ENCODE measurements at places on chromosomes 3 and 15.

DNA sequence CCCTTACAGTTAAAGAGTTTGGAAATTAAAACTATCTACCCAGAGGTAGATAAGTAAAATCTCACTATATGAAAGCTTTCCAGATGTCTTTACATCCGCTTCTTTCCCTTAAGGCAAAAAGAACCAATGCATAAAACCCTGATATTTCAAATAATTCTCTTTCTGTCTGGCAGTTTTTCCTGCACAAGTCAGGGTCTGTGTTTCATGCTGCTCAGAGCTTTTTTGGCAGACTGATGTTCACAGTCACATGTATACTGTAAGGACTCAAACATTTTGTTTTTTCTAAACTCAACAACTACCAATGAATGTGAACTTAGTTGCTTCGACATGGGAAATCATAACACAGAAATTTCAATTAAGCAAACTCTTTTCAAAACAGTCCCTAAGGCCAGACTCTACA is 988.4 kb downstream of the EPHA3 start:
- no peak for DNase-seq
- H3K27me3 ChIP-seq: no peaks in the 10 kb centered on the region
- H3K4me1 ChIP-seq: no peaks in the 10 kb centered on the region
- H3K27ac ChIP-seq: no peak overlapping the region
- no peaks in the 10 kb centered on the region for H3K36me3 ChIP-seq
- H3K4me3 ChIP-seq: no peak overlapping the region

DNA sequence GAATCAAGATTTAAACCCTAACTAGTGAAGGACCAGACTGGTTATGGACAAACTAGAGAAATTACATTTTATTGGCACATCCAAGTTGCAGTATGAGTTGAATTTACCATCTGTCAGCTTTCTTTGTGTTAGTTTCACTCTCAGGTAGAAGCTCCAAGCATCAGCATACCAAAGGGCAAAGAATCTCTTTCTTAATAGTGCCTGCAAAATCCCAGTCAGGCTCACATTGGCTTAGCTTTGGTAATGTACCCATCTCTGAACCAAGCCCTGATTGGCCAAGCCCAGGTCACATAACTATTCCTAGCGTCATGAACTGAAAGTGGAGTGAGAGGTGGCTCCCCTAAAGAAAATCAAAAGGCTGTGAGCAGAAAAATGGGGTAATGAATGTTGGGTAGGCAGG is 66.9 kb downstream of the CCNL1 start:
- H3K36me3 ChIP-seq: no peaks in the 10 kb centered on the region
- no peak overlapping the region for H3K27ac ChIP-seq
- no peak overlapping the region for H3K4me3 ChIP-seq
- H3K4me1 ChIP-seq: peaks cover 10% of the 10 kb centered on the region
- no peak for DNase-seq
- no peaks in the 10 kb centered on the region for H3K27me3 ChIP-seq

- peak overlapping the region; percentile 91 for H3K4me3 ChIP-seq
- H3K27ac ChIP-seq: peak overlapping the region; percentile 37
- DNase-seq: no peak
- peaks cover 21% of the 10 kb centered on the region for H3K4me1 ChIP-seq
These were observed 1.8 kb downstream of the SMAD3 start for GRCh38 chr15:67066959-67067853.

DNA sequence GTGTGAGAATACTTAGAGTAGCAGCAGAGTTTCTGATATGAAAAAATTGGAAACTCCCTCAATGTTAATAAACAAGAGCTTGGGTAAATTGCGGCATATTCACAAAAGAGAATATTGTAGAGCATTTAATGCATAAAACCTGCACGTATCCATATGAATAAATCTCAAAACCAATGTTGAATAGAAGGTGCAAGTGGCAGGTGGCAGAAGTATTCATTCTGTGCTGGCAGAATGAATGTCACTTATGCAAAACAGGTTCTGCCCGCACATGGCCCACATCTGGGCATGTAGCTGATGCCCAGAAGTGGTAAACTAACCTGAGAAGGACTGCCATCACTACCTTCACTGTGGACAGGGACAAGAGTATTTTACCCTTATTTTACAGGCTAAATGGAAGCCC is 14.1 kb upstream of the PRSS50 start:
- no peak for DNase-seq
- H3K4me3 ChIP-seq: no peak overlapping the region
- H3K27me3 ChIP-seq: peaks cover 6% of the 10 kb centered on the region

GRCh38 chr3:56771376-56771775 is 30.4 kb downstream of the ARHGEF3 start:
- no peak for DNase-seq
- H3K4me1 ChIP-seq: no peaks in the 10 kb centered on the region
- H3K27me3 ChIP-seq: no peaks in the 10 kb centered on the region
- no peak overlapping the region for H3K4me3 ChIP-seq
- no peak overlapping the region for H3K27ac ChIP-seq
- peaks cover 4% of the 10 kb centered on the region for H3K36me3 ChIP-seq

GRCh38 chr3:23162934-23163333 is 40.2 kb upstream of the UBE2E2 start:
- no peaks in the 10 kb centered on the region for H3K27me3 ChIP-seq
- H3K27ac ChIP-seq: no peak overlapping the region
- no peaks in the 10 kb centered on the region for H3K36me3 ChIP-seq
- no peak for DNase-seq
- no peak overlapping the region for H3K4me3 ChIP-seq

GRCh38 chr3:190552969-190553759 is 39.3 kb downstream of the IL1RAP start:
- H3K4me3 ChIP-seq: no peak overlapping the region
- H3K27ac ChIP-seq: no peak overlapping the region
- no peaks in the 10 kb centered on the region for H3K36me3 ChIP-seq
- no peaks in the 10 kb centered on the region for H3K4me1 ChIP-seq
- no peaks in the 10 kb centered on the region for H3K27me3 ChIP-seq
- DNase-seq: no peak

GRCh38 chr3:108645364-108645763 is 55.8 kb downstream of the DZIP3 start:
- no peak overlapping the region for H3K4me3 ChIP-seq
- H3K27me3 ChIP-seq: no peaks in the 10 kb centered on the region
- H3K27ac ChIP-seq: no peak overlapping the region
- H3K4me1 ChIP-seq: no peaks in the 10 kb centered on the region

DNA sequence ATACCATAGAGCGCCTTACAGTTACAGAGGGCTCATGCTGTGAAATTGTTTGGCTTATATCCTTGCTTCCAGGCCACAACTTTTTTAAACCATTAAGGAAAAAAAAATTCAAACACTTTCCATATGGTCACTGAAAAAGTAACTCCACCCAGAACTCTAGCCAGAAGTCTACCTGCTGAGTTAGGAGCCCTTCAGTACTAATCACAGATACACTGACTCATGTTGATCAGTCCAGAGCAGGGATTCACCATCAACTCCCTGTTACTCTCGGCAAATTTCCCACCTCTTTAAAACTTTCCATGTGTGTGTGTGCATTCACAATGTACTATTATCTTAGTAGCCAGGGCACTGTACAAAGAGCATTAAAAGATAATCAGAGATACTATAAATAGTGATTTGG is 372.8 kb downstream of the MAGI1 start:
- H3K4me1 ChIP-seq: peaks cover 1% of the 10 kb centered on the region
- no peaks in the 10 kb centered on the region for H3K36me3 ChIP-seq
- H3K27me3 ChIP-seq: no peaks in the 10 kb centered on the region
- no peak for DNase-seq
- H3K27ac ChIP-seq: no peak overlapping the region

- H3K4me3 ChIP-seq: no peak overlapping the region
- peak; percentile 41 for DNase-seq
- H3K4me1 ChIP-seq: no peaks in the 10 kb centered on the region
These were observed 120.7 kb upstream of the WNT5A start for GRCh38 chr3:55607844-55608243.

DNA sequence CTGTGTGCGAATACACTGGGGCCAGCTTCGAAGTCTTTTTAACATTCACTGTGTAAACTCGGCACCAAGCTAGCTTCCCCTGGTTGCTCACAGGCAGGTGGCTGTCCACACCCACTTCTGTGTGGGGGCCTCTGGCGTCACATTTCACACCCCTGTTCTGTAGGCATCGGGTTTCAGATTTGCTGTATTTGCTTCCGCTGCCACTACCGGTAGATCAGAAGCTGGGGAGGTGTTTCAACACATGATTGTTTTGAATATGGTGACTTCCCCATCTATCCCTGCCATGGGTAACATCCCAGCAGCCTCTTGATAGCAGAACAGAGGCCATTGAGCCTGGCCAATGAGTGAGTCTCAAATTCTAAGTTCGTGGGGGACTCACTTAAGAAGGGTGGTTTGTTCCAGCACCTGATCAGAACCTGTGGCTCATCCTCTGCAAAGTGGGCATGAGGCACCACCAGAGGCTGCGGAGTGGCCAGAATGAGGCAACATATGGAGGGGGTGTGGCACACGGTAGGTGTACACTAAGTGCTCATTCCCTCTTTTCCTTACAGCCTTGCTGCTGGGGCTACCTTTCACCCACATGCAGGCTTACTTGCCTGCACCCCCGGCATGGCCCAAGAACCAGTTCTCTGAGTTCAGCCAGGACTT is 61.5 kb downstream of the IQSEC1 start:
- no peak overlapping the region for H3K4me3 ChIP-seq
- peaks cover 37% of the 10 kb centered on the region for H3K4me1 ChIP-seq
- peaks cover 17% of the 10 kb centered on the region for H3K36me3 ChIP-seq
- peaks cover 40% of the 10 kb centered on the region for H3K27me3 ChIP-seq
- no peak overlapping the region for H3K27ac ChIP-seq

- H3K4me1 ChIP-seq: peaks cover 5% of the 10 kb centered on the region
- no peak overlapping the region for H3K4me3 ChIP-seq
- no peak overlapping the region for H3K27ac ChIP-seq
- H3K27me3 ChIP-seq: peaks cover 34% of the 10 kb centered on the region
- H3K36me3 ChIP-seq: no peaks in the 10 kb centered on the region
These were observed 32.8 kb downstream of the GRIP2 start for GRCh38 chr3:14507305-14507741.

DNA sequence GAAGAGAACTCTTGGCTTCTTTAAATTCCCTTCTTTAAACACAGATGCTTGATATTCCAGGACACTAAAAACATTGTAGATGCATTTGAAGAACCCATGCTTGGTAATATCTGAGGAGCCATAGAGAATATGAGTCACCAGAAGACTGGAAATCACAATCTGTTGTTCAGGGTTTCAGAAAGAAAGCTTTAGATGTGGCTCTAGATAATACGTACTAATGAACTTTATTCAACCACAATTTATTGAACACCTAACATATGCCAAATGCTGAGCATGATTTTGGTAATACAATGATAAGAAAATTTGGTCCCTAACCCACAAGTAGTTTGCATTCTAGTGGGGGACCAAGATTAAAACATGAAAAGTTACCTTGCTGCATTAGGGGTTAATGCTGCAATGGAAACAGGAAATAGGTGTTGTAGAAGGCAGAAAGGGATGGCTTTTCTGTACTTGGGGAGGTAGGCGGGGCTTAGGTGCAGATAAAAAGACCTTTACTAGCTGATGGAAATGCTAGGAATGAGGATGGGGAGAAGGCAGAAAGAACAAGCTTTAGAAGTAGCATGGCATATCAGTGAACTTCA is 11.6 kb upstream of the PLD1 start:
- H3K4me1 ChIP-seq: peaks cover 10% of the 10 kb centered on the region
- no peak overlapping the region for H3K4me3 ChIP-seq
- peak overlapping the region; percentile 78 for H3K27ac ChIP-seq
- no peaks in the 10 kb centered on the region for H3K27me3 ChIP-seq
- no peaks in the 10 kb centered on the region for H3K36me3 ChIP-seq

- no peak overlapping the region for H3K27ac ChIP-seq
- no peak overlapping the region for H3K4me3 ChIP-seq
- DNase-seq: no peak
- no peaks in the 10 kb centered on the region for H3K36me3 ChIP-seq
These were observed 11.1 kb downstream of the ISG20 start for GRCh38 chr15:88649753-88650551.

GRCh38 chr3:54578417-54578816 is 349.4 kb downstream of the LRTM1 start:
- H3K27ac ChIP-seq: no peak overlapping the region
- no peaks in the 10 kb centered on the region for H3K4me1 ChIP-seq
- H3K4me3 ChIP-seq: no peak overlapping the region
- no peak for DNase-seq
- no peaks in the 10 kb centered on the region for H3K27me3 ChIP-seq

GRCh38 chr15:74421302-74422245 is 12.2 kb downstream of the SEMA7A start:
- H3K27ac ChIP-seq: peak overlapping the region; percentile 83
- no peak for DNase-seq
- no peaks in the 10 kb centered on the region for H3K27me3 ChIP-seq
- peaks cover 87% of the 10 kb centered on the region for H3K4me1 ChIP-seq
- H3K36me3 ChIP-seq: peaks cover 30% of the 10 kb centered on the region
- H3K4me3 ChIP-seq: no peak overlapping the region

GRCh38 chr15:97683831-97684230 is 276.7 kb upstream of the ARRDC4 start:
- H3K4me1 ChIP-seq: no peaks in the 10 kb centered on the region
- H3K27me3 ChIP-seq: no peaks in the 10 kb centered on the region
- DNase-seq: no peak
- no peak overlapping the region for H3K4me3 ChIP-seq
- H3K27ac ChIP-seq: no peak overlapping the region

GRCh38 chr3:183260167-183260904 is 7.3 kb downstream of the B3GNT5 start:
- no peaks in the 10 kb centered on the region for H3K36me3 ChIP-seq
- no peak for DNase-seq
- no peak overlapping the region for H3K4me3 ChIP-seq

- H3K27me3 ChIP-seq: peaks cover 11% of the 10 kb centered on the region
- no peak overlapping the region for H3K4me3 ChIP-seq
- DNase-seq: no peak
These were observed 386.5 kb upstream of the CFAP20DC start for GRCh38 chr3:59436164-59436958.

DNA sequence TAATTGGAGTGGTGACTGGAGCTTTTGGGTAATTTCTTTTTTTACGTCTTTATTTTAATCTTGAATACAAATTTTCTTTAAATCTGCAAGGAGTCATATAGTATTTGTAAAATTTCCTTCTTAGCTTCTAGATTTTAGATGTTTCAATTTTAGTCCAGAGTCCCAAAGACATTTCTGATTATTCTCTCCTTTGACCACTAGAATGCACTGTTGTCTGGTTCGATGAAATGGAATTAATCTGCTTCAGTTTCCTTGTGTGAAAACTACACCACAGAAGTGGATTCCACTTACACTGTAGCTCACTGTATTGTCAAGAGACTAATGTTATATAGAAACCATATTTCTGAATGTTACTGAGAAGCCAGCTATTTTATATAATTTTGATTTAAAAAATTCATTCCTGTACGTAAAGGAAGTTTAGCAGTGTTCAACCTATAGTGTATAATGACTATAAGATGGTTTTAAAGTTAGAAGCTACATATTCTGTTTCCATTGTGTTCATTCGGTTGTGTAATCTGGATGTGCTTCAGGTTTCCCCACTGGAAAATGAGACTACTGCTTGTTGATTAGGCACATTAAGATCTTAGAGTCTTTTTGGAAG is 6.1 kb downstream of the GRAMD1C start:
- peak; percentile 46 for DNase-seq
- no peak overlapping the region for H3K27ac ChIP-seq
- no peaks in the 10 kb centered on the region for H3K36me3 ChIP-seq
- H3K4me1 ChIP-seq: no peaks in the 10 kb centered on the region

- H3K4me1 ChIP-seq: peaks cover 23% of the 10 kb centered on the region
- DNase-seq: no peak
- no peaks in the 10 kb centered on the region for H3K27me3 ChIP-seq
- no peak overlapping the region for H3K27ac ChIP-seq
These were observed 172.2 kb downstream of the ATP10A start for GRCh38 chr15:25690673-25691543.

GRCh38 chr3:100554373-100554676 is 55.1 kb upstream of the ADGRG7 start:
- H3K4me3 ChIP-seq: no peak overlapping the region
- no peak for DNase-seq
- H3K4me1 ChIP-seq: no peaks in the 10 kb centered on the region
- peaks cover 6% of the 10 kb centered on the region for H3K36me3 ChIP-seq

Measured in mesenchymal stem cell (in vitro differentiated cells and primary cell).